ENCODE measurements at places on chromosomes 7 and 10.

GRCh38 chr10:61626209-61626608, 36.5 kb upstream of the CABCOCO1 start:
- no peak for DNase-seq

GRCh38 chr7:50418526-50419290, 31.4 kb downstream of the FIGNL1 start:
- DNase-seq = no peak

GRCh38 chr7:45394117-45394708, 180.0 kb upstream of the ADCY1 start:
- DNase-seq = no peak

GRCh38 chr10:86899670-86900276, 57.6 kb downstream of the MMRN2 start:
- DNase-seq = no peak

DNA sequence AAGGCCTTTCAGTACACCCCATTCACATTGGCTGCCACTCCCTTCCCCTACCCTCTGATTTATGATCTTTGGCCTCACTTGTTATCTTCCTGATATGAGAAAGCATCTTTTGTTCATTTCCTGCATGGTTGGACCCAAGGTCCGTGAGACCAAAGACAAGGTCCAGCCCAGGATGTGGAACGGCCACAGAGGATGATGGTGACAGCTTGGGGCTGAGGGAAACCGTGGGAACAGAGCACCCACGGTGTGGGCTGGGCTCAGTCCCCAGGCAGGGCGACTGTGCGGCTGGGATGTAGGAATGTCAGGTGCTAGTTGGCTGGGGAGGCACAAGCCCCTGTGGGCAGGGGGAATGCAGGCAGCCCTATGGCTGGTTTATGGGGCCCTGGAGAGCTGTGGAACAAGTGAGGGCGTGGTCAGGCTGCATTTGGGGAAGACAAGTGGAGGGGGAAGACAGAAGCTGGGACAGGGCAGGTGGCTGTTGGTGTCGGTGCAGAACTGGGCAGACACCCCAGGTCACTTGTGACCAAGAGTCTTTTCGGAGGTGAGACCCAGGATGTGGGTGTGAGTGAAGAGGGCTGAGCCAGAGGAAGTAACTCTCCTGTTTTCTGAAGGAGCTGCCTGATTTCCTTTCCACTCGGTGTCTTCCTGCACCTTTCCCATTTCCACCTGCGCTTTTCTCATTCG, 51.7 kb upstream of the IGFBP3 start:
- no peak for DNase-seq

GRCh38 chr10:68403701-68404100, 3.4 kb downstream of the RUFY2 start:
- DNase-seq = no peak

GRCh38 chr7:69438584-69439412, 159.5 kb upstream of the AUTS2 start:
- DNase-seq = no peak

DNA sequence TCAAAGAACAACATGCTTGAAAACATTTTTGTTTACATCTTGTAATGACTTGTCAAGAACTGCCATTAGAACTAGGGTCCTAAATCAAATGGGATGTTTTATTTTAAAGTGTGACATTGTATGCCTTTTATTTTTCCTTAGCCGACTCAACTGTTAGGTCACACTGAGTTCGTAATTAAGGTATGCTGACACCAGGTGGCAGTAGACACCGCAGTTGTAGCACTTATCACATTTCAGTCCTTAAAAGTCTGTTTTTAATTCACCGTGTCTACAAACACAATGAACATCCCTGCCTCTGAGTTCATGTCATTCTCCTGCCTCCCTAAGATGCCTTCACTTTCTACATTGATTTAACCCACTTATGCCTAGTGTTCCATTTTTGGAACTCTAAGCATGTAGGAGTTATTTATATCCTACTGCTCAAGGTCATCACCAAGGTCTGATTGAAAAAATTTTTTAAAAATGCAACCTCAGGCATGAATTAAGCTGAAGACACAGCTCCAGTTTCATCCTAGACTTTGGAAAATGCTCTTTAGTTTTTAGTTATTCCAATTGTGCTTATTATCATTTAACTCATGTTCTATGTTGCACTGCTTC, 186.1 kb downstream of the BMPER start:
- DNase-seq = no peak

GRCh38 chr10:48948470-48949037, 8.9 kb upstream of the LRRC18 start:
- no peak for DNase-seq

GRCh38 chr7:106717955-106718871, 57.3 kb upstream of the CCDC71L start:
- DNase-seq = peak; percentile 40

GRCh38 chr7:76380623-76380966, 21.8 kb upstream of the YWHAG start:
- no peak for DNase-seq

DNA sequence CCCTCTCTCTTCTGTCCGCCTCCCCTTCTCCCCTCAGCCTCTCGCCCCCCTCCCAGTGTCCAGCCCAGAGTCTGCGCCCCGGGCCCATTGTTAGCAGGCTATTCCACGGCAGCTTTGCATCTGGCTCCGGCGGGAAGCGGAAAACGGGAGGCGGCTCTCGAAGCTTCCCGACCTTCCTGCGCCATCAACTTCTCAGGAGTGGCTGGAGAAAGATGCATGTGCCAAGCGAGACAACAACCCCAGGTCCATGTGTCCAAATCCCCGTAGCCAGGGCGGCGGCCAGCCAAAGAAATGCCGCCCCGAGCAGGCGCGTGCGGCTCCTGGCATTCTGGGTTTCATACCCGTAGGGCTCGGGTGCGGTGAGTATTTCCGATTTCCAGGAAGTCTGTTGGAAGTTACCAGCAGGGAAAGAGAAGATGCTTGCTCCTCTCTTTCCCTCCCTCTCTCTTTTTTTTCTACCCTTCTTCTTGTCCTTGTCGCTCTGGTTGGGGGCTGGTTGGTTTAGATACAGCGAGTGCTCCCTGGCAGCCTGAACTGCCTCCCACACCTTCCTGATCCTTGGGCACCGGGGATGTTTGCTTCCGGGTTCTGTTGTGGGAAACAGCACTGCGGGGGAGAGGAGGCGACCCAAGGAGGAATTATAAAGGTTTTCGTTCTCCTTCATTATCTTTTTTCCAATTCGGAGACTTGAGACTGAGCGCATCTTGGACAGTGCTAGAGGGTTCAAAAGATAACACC, 1.2 kb upstream of the HOXA2 start:
- no peak for DNase-seq

GRCh38 chr10:95246582-95247051, 44.2 kb downstream of the PDLIM1 start:
- peak; percentile 43 for DNase-seq

DNA sequence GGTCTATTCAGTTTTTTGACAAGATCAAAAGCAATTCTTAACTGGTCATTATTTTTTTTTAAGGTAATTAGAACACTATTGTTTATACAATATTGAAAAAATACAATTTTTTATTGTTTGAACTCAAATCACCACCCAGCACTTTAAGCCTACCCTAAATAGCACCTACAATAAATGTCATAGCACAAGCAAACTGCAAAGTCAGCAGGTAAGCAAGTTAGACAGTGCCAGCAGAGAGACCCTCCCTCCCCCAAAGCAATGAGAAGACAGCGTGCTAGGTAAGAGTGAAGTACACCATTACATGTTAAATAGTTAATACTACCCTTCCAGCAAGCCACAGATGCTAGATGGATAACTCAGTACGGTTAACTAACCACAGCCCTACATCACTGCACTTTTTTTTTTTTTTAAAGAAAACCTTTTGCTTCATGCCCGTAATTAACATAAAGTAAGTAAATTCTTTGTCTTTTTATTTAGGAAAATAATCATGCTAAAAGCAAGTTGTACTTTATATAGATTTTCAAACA, 120.0 kb downstream of the UBE2H start:
- DNase-seq = no peak

DNA sequence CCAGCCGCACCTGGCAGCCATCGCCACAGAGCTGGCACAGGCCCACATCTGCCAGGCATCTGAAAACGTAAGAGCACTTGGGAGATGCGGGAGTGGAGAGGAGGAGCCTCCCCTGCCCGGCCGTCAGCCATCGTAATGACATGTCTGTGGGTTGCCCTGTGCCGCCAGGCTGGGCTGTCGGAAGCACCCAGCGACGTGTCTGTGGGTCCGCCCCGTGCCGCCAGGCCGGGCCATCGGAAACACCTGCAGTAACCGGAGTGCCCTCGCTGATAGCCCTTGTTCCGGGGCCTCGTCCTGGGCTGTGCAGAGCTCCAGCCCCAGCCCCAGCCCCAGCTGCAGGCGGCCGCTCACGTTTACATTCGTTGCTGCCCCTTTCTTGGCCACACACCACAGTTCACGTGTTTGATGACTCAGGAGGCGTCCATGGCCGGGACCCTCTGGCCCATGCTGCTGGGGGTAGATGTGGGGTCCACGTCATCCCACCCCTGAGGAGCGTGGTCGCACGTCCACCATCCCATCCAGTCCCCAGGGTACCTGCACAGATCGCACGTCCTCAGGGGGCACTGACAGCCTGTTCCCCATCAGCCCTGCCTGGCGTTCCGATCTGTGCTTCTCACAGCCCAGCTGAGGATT, 30.0 kb upstream of the PRKAR1B start:
- DNase-seq = no peak
